Brain (organoid and tissue), 16 donors: ENCODE measurements at places on chromosomes 2 and 18. TPM values are rescaled to one million over a fixed set of nuclear protein-coding genes. Genes with fewer than 3 reads are reported as not detected.

The TUBB8B gene
- polyA plus RNA-seq, result 0.80 TPM

The RGPD8 gene
- 1.0 TPM for polyA plus RNA-seq

The TTN gene
- not detected for polyA plus RNA-seq

The AQP12B gene
- polyA plus RNA-seq, result 0.19 TPM

The FAM110C gene
- polyA plus RNA-seq, result 1.3 TPM

The PSD4 gene
- polyA plus RNA-seq, result 5.5 TPM

The DAW1 gene
- not detected for polyA plus RNA-seq

The UGT1A10 gene
- polyA plus RNA-seq, result not detected

The TPO gene
- 0.14 TPM for polyA plus RNA-seq

The ANKRD36C gene
- 1.2 TPM for polyA plus RNA-seq

The MERTK gene
- polyA plus RNA-seq, result 6.3 TPM

The BCL2 gene
- polyA plus RNA-seq, result 8.0 TPM

The TLX2 gene
- polyA plus RNA-seq, result 0.20 TPM

The KIAA2012 gene
- 0.42 TPM for polyA plus RNA-seq

The UNC80 gene
- polyA plus RNA-seq, result 2.5 TPM

The MTHFD2 gene
- 153 TPM for polyA plus RNA-seq

The STPG4 gene
- polyA plus RNA-seq, result not detected

The CROCC2 gene
- not detected for polyA plus RNA-seq

The ACVR1C gene
- polyA plus RNA-seq, result 0.34 TPM

The CYP20A1 gene
- polyA plus RNA-seq, result 5.6 TPM

The CHRNA1 gene
- polyA plus RNA-seq, result 0.44 TPM

The RFTN2 gene
- 5.2 TPM for polyA plus RNA-seq

The COLEC12 gene
- polyA plus RNA-seq, result 3.9 TPM

The C2orf66 gene
- polyA plus RNA-seq, result not detected

The EN1 gene
- not detected for polyA plus RNA-seq

The CYS1 gene
- 1.7 TPM for polyA plus RNA-seq

The LIPG gene
- 0.44 TPM for polyA plus RNA-seq

The NPHP1 gene
- polyA plus RNA-seq, result 3.6 TPM

The IL18R1 gene
- 0.31 TPM for polyA plus RNA-seq

The RND3 gene
- polyA plus RNA-seq, result 1.5 TPM

The G6PC2 gene
- polyA plus RNA-seq, result not detected

The HOXD13 gene
- polyA plus RNA-seq, result 9.8 TPM
